ENCODE measurements at places on chromosomes 6 and 20. TPM values are rescaled to one million over a fixed set of nuclear protein-coding genes. Genes with fewer than 3 reads are reported as not detected.

Gene ISM1
- total RNA-seq: not detected

Gene TP53TG5
- not detected for total RNA-seq

GRCh38 chr20:841568-842546, 8.3 kb downstream of the FAM110A start:
- no peak for DNase-seq

GRCh38 chr6:93701526-93701925, 282.2 kb upstream of the EPHA7 start:
- no peak for DNase-seq

Gene PRELID3B
- 196 TPM for total RNA-seq

- DNase-seq: no peak
Observed at GRCh38 chr6:108693430-108694154, 132.9 kb downstream of the FOXO3 start.

Gene GUCA1A
- total RNA-seq: not detected

Gene SLC17A3
- not detected for total RNA-seq

Gene BHLHE23
- not detected for total RNA-seq

- DNase-seq: no peak
Observed at GRCh38 chr6:116096979-116097816, 3.5 kb upstream of the NT5DC1 start.

- DNase-seq: no peak
Observed at GRCh38 chr6:166379800-166380199, 2.9 kb downstream of the MPC1 start.

GRCh38 chr20:13336308-13337089, 115.4 kb downstream of the ISM1 start:
- DNase-seq: peak; percentile 4

GRCh38 chr20:35306931-35307517, 14.8 kb upstream of the FAM83C start:
- DNase-seq: peak; percentile 83

- no peak for DNase-seq
Observed at GRCh38 chr6:87990871-87991270, 56.8 kb upstream of the SPACA1 start.

GRCh38 chr20:57509665-57510237, 15.2 kb downstream of the CTCFL start:
- peak; percentile 45 for DNase-seq

DNA sequence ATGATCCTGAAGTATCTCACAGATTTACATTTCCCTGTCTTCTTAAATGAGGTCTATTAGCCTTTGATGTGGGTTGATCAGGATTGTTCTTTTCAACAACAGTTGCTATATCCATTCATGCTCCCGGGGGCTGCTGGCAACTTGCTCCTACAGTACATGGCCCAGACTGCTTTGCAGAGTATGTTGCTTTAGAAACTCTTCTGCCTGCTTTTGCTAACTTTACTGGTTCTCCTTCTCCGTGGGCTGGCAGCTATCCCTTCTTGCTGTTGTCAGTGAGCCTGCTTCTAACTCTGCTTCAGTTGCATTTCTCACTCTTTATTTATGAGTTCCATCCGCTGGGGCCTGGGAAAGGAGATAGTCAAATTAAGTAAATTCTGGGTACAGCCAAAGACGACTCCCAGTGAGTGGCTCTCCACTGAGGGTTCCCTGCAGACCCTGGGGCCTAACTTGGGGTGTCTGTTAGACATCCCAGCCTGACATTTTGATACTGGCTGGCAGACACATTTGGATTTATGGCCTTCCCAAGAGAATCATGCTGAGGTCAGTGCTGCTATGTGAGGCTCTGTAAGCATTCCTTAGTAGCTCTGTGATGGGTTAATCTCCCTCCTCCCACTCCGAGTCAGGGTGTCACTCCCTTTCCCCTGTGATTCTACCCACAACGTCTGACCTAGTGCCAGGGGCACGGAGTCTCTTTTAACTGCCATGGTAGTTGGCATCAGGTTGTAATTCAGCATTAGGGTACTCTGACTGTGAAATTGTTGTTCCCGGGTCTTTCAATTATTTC, 73.6 kb downstream of the SLX4IP start:
- peak; percentile 72 for DNase-seq

DNA sequence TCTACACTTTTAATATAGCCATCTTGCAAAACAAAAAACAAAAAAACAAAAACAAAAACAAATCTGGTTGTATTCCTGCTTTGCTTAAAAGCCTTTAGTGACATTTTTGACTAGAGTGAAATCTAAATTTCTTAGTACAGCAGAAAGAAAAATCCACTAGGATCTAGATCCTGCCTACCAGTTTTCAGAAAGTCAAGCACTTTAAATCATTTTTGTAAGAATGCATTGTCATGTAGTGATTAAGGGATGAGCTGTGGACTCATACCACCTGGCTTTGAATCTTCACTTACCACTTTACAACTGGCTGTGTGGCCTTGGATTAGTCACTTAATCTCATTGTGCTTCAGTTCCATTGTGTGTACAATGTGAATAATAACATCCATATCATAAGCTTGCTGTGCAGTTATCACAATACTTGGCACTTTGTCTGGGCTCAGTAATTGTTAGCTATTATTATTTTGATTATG, 4.0 kb downstream of the MKKS start:
- peak; percentile 42 for DNase-seq

GRCh38 chr6:133818320-133818719, 70.6 kb upstream of the TCF21 start:
- no peak for DNase-seq

DNA sequence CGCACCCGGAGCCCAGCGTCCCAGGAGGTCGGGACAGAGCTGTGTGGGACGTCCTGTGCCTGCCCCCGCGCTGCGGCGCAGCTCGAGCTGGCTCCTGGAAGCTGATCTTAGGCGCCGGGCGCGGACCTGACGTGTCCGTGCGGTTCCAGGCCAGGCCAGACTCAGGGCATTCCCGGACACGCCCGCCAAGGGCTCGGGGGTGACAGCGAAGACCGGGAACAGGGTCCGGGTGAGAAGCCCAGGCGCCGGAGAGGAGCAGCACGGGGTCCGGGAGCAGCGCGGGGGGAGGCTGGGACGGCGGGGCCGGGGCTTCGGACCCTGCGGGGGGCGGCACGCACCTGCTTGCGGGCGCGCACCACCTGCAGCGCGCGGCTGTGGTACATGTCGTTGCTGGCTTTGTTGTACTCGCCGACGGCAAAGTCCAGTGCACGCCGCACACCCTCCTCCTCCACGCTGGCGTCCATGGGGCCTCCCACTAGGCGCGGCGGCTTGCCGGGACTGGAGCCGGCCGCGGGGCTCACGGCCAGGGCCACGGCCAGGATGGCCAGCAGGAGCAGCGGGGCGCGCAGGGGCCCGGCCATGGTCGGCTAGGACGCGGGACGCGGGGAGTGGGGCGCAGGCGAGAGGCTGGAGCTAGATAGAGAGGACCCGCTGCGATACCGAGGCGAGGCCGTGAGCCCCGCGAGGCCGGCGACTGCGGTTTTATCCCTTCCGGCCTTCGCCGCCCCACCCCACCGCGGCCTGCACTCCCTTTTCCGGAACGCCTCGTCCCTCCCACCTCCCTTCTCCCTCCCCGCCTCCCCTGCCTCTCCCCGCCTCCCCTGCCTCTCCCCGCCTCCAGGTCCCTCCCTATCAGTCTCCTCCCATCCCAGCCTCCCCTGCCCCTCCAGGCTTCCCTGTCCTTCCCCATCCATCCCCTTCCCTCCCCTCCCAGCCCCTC, at the start of gene CST3:
Gene CST3, minus strand, starts transcription at position 674 of the 940 bp plus-strand sequence. Its CDS starts 93 bp downstream, at position 581.
- peak; percentile 87 for DNase-seq

DNA sequence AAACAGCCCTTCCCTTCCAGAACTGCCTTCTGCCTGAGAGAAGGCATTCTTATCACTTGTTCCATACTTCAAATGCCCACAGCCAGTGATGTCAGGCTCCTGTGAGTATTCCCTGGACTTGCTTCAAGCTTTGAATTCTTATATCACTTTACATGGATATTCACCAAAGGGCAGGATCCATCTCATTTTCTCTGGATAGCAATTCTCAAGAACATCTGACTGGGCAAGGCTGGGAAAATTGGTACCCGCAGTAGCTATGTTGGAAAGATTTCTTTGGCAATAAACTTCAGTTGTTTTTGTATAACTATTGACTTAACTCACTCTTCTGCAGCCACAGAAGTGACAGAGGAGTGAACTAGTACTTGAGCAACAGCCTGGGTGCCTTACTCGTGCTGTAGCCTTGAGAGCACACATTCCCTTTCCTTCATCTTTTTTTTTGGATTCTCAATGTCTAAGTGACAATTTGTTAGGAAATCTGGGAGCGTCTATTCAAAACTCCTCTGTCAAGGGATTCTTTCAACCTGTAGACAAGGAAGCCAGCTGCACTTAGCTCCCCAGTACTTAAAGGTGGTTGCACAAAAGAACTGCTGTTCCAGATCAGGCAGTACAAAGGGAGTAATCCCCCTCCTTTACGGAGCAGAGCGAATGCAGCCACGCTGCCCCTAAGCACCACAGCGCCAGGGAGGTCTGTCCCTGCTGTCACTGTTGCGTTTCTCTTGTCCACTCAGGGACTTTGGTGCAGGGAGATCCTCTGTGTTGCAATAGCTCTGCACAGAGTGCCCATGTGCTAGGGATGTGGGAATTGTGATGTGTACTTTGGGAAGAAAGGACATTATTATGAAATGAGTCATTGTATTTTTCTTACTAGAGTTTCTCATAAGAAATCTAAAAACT, 69.6 kb downstream of the JAG1 start:
- DNase-seq: peak; percentile 91

- DNase-seq: no peak
Observed at GRCh38 chr20:20253744-20254330, 114.1 kb upstream of the INSM1 start.

- DNase-seq: no peak
Observed at GRCh38 chr6:6033858-6034257, 27.1 kb upstream of the NRN1 start.

Gene FAM209B
- not detected for total RNA-seq

Gene NR2E1
- 0.05 TPM for total RNA-seq

DNA sequence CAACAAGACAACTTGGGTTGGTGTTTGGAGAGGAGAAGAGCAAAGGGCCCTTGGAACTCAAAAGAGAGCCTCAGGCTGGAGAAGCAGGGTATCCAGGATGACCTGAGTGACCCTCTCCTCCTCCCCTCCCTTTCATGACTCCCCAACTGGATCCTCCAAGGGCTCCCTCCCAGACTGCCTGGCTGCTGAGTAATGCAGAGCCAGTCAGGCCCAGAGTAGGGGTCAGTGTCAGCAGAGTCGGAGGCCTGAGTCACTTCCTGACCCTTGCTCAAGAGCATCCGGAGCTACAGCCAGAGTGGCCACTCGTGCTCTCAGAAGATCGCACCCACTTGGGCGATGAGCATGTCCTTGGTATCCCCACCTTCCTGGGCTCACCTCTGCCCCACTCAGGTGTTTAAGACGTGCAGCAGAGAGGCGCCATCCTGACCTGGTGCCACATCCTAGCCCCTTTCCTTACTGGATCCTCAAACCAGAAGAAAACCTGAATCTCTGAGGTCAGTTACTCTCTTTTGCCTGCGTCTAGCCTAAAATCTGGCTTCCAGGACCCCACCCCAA, 2.8 kb upstream of the MAPK13 start:
- peak; percentile 93 for DNase-seq

DNA sequence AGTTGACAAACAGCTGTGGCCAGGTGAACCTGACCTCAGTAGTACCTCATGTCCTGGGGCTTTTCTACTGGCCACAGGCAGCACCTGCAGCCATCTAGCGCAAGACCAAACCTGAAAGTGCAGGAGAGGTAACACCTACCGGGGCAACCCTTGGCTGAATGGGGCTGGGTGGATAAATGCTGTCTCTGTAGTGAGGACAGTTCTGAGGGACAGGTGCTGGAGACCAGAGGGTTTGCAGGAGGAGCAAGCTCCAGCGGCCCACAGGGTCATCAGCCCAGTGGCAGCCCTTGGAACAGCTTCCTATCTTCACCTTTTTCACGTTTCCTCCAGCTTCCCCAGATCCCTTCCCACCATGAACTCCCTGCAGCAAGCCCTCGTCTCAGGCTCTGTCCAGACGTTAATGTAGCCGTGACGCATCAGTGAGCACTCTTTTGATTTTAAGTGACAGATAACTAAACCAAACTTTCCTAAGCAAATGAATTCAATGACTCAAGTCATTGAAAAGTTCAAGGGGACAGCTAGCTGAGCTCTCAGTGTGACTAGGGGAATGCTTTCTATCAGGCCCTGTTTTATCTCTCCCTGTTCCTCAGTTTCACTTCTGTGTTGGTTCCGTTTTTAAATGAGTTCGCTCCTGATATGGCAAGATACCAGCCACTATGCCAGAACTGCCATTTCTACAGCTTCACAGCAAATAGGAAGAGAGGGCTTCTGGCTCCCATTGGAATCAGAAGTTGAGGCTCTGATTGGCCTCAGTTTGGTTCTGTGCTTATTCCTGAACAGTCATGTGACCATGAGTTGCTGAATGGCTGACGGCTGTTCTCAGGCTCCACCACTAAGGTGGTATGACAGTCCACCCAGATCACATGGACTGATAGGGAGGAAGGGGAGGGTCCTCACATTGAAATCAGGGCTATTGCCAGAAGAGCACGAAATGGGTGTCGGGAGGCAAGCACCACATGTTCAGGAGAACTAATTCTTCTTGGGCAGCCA, 12.1 kb upstream of the PFDN4 start:
- DNase-seq: no peak

GRCh38 chr20:9276966-9277468, 208.1 kb downstream of the PLCB4 start:
- no peak for DNase-seq

GRCh38 chr20:31824554-31825313, 5.6 kb downstream of the MYLK2 start:
- no peak for DNase-seq

- DNase-seq: no peak
Observed at GRCh38 chr6:22082218-22082617, 214.6 kb downstream of the PRL start.

Gene LCA5
- total RNA-seq: 1.7 TPM

GRCh38 chr6:166809721-166810120, 146.6 kb downstream of the RNASET2 start:
- DNase-seq: no peak

GRCh38 chr6:166614589-166614988, 12.5 kb downstream of the RPS6KA2 start:
- DNase-seq: no peak

Gene KIAA1755
- 0.57 TPM for total RNA-seq

- DNase-seq: no peak
Observed at GRCh38 chr6:14231501-14232280, 114.1 kb downstream of the CD83 start.

- no peak for DNase-seq
Observed at GRCh38 chr6:70821751-70822150, 135.1 kb downstream of the B3GAT2 start.

Gene CGAS
- not detected for total RNA-seq

Gene GMPR
- total RNA-seq: 6.6 TPM

Gene KIF25
- not detected for total RNA-seq

GRCh38 chr20:3751675-3752385, 15.7 kb downstream of the ADISSP start:
- DNase-seq: no peak

DNA sequence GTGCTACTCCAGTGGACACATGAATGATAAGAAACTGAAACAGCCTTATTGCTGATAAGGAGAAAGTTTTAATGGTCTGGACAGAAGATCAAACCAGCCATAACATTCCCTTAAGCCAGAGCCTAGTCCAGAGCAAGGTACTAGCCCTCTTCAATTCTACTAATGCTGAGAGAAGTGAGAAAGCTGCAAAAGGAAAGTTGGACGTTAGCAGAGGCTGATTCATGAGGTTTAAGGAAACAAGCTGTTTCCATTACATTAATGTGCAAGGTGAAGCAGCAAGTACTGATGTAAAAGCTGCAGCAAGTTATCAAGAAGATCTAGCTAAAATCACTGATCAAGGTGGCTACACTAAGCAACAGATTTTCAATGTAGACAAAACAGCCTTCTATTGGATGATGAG, 634.4 kb downstream of the KIF16B start:
- no peak for DNase-seq
